ENCODE measurements at places on chromosomes 7 and 10.

DNA sequence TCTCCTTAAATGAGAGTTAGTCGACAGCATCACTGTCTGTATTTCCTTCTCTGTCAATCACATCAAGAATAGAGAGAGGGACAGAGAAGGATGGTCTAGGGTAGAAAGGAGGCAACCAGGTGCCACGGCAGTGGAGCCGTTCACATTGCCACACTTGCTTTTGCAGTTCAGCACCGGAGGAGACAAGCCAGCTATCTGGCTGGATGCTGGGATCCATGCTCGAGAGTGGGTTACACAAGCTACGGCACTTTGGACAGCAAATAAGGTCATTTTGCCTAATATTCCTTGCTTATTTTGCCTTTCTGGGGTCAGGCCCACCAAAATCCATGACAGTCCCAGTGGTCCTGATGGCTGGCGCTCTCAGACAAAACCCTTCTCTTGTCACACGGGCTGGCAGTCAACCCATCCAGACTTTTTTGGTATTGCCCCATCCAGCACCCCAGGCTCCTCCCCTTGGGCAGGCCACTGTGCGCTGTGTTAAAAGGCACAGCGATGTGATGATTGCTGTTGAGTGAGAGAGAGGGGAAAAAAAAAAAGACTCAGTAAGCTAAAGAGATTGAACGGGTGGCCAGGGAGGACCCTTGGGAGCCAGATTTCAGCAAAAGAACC is 8.4 kb downstream of the CPA2 start:
- DNase-seq: no peak

- no peak for DNase-seq
Measured at GRCh38 chr10:27687743-27688142, 57.9 kb downstream of the MKX start.

- no peak for DNase-seq
Measured at GRCh38 chr7:156943091-156944041, 6.1 kb upstream of the NOM1 start.

- no peak for DNase-seq
Measured at GRCh38 chr10:33509231-33509831, 174.9 kb upstream of the NRP1 start.

DNA sequence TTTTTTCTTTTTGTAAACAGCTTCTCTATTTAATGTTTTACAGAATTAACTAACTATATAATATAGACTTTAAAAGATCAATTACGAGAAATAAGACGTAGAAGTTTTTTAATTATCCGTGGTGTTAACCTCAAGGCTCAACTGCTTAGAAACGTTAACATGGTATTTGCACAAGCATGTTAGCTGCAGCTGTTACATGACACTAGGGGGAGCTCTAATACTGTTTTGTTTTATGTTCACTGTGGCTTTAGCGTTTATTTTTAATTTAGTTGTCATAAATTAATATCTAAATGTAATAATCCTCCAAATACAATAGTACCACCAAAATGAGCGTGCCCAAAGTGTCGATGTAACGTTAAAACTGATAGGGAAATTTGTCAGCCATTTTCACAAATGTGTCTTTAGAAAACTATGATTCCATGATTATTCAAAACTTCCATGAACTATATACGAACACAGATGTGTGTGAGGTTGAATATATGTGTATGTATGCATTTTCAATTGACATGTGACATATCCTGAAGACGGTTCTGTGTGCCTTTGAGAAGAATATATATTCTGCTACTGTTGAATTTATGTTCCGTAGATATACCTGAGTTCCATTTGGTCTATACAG is 828.8 kb upstream of the MBL2 start:
- no peak for DNase-seq

GRCh38 chr10:93090619-93091018 is 16.9 kb downstream of the CYP26A1 start:
- no peak for DNase-seq

DNA sequence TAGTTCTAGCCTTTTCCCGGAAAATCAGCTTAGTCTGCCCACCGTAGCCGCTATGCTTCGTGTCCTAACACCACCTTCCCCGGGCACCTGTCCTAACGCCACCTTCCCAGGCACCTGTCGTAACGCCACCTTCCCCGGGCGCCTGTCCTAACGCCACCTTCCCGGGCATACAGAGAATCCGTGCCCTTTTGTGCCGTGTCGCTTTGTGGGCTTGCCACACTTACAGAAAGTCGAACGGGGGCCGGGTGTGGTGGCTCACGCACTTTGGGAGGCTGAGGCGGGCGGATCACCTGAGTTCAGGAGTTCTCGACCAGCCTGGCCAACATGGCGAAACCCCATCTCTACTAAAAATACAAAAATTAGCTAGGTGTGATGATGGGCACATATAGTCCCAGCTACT is 73.6 kb upstream of the DNAJB6 start:
- no peak for DNase-seq

- DNase-seq: no peak
Measured at GRCh38 chr10:27884185-27884641, 114.7 kb downstream of the ODAD2 start.

DNA sequence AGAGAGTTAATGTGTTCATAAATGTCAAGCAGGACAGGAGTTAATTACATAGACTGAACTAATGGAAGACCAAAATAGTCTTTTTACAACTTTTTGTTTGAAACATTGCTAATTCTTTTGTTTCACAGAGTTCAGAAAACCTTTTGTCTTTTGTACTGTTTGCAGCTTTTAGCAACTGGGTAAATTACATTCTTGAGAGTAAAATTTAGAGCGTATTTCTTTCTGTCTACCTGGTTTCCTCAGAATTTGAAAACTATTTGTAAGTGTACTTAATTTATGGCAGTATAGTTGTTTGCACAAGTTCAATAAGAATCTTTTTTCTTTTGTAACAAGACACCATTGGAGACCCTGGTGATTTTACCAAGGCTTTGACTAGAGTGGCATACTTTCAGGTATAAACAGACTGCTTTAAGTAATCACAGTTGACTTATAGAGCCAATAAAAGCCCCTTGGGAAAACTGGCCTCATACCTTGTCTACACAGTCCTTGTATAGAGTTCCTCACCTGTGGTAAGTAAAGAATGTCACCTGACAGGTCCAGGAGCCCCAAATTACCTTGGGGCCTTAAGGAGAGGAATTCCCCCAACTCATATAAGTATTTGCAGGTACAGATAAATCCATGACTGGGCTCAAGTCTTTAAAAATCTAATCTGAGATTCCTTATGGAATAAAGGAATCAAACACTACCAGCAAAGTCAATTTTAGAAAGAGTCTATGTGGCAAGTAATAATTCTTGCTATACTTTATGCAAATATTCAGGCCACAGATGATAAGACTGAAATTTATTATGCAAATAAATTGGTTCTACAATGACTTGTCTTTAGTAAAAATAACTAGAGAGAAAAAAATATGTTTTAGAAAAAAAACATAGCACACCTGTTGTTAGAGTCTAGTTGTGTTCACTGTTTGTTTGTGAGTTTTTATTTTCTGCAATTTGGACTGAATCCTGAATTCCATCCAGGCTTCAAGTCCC is 23.6 kb upstream of the CREB3L2 start:
- DNase-seq: no peak

DNA sequence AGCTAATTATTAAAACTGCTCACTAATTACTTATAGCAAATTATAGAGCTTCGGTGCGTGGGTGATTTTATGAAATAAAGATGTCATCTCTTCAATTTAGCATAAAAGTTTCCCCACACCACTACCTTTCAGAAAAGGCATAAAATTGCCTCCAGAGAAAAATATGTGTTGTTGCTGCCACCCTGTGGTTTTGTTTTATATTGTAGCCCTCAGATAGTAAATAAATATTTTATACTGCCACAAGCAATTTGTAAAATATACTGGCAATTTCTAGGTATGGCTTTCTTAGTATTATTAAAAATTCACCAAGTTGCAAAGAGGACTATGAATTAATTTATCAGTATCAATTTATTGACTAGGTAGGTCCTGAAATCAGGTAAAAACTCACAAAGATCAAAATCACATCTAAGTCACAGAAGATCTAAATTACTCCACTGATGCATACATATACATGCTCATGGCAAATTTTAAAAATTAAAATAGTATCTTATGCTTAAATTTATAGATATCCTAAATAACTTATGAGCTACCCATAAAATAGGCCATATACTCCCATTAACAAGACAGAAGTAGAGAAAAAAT is 26.5 kb downstream of the ASNS start:
- no peak for DNase-seq

GRCh38 chr7:132380059-132380458 is 196.2 kb downstream of the PLXNA4 start:
- no peak for DNase-seq

DNA sequence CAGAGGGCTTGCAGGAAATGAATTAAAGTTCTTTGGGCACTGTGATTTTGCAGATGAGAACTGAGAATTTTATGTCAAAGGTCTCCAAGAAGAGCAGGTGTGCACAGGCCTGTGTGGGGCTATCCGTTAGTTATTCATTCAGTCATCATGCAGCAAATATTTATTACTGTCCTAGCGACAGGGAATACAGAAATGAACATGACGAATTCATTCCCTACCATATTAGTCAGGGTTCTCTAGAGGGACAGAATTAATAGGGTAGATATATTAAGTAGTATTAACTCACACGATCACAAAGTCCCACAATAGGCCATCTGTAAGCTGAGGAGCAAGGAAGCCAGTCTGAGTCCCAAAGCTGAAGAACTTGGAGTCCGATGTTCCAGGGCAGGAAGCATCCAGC is 2.9 kb upstream of the MMP21 start:
- no peak for DNase-seq

GRCh38 chr7:36284456-36285090 is 105.1 kb upstream of the ANLN start:
- DNase-seq: no peak

DNA sequence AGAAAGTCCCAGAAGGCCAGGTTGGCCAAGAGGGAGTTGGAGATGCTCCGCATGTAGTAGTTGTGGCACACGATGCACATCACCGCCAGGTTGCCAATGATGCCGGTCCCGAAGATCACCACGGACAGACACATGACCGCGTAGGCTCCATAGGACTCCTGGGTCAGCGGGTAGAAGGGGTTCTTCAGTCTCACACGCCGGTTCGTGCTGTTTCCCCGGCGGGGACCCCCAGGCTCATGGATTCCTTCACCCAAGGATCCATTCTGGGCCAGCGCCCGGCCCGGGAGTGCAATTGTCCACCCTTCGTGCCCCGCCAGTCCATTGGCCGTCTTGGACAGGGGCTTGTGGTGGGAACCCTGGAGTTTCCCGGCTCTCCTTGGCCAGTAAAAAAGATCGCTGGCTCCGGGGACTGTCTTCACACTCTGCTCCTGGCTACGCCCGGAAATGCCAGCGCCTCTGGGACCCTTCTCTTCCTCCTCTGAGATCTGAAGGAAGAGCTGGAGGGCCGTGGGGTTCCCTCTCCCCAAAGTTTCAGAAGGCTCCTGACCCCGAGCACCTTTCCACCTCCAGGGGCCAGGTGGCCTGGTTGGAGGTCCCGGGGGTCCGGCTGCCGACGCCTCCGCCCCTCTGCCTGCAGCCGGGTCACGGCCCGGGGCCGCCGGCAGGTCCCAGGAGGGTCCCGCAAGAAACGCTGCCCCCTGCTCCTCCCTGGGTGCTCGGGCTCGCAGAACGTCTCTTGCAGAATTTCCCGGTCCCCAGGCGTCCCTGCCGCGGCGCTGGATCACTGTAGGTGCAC is 1.3 kb downstream of the GPR37 start:
- no peak for DNase-seq

DNA sequence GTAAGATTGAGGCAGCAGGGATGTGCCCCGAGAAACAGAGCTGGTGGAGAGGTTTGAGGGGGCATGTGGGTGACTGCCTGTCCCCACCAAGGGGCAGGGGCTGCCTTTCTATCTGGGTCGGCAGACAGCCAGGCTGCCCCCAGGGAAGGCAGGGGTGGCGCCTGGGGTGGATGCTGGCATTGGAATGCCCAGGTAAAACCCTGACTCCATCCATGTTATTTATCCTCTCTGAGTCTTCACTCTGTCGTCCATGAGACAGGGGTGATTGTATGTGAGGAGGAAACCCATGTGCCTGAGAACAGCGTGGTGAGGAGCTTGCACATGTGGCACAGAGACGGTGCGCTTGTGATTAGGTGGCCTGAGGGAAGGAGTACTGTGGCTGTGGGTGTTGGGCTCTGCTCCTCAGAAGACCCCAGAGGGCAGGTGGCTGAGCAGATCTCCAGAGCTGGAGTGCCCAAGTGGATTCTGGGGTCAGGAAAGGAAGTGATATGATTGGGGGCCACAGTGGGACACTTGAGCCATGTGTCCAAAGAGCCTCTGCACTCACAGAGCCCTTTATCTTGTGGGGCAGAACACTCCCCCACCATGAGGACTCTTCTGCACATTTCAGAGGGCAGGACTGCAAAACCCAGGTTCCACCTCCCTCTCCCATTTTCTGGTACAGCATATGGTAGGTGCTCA is 100.4 kb upstream of the RET start:
- DNase-seq: no peak

- no peak for DNase-seq
Measured at GRCh38 chr10:77756319-77757232, 119.0 kb upstream of the KCNMA1 start.

DNA sequence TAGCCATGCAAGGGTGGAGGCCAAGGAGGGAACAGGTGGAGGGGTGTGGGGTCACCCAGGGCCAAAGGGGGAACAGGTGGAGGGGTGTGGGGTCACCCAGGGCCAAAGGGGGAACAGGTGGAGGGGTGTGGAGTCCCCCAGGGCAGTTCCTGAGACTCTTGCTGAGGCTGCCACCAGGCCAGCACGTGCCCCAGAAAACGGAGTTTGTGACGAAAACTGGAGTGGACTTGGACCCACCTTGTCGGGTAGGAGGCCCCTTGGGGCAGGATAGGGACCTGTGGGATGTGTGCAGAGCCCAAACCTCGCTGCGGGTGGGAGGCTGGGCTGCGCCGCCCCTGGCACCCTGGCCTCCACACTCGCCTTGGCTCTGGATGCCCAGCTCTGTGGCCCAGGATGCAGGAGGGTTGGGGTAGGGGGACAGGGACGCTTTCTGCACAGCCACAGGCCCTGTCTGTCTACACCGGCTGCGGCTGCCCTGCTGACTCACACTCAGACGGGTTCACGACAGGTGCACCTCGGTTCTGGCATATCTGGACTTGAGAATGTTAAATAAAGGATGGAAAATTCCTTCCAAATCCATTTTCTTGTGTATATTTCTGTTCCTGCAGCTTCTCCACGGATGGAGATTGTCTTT is 562 bp upstream of the ADGRA1 start:
- DNase-seq: no peak

DNA sequence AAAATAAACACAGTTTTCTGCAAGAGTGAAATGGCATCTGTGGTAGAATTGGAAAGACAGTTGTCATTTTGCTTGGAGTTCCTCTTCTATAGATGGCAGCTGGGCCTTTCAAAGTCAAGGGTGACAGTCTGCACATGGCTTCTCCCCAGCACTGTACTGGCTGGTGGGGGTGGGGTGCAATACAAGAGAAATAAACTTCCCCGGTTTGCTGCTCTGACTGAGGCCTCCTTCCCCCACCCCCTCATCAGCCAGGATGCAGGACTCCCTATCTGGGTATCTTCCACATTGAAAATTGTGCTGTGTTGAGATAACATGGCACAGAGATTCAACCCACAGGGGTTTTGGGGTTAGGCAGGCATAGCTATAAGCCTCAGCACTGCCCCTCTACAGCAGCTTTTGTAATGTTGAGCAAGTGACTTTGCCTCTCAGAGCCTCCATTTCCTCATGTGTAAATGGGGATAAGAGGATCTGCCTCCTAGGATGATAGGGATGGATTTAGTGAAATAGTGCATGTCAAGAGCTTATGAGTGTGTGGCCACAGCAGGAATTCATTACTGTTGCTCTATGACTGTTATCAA is 85.8 kb upstream of the WDR11 start:
- DNase-seq: no peak

GRCh38 chr10:5811387-5811821 is 1.8 kb downstream of the GDI2 start:
- no peak for DNase-seq

GRCh38 chr7:40986351-40986873 is 716.5 kb downstream of the INHBA start:
- no peak for DNase-seq
